ENCODE measurements at places on chromosomes 4 and X.

- DNase-seq: no peak
Observed at GRCh38 chr4:74189331-74190043, 31.6 kb downstream of the MTHFD2L start.

GRCh38 chrX:52865343-52865998 is 2.4 kb downstream of the XAGE3 start:
- DNase-seq: no peak

- DNase-seq: no peak
Observed at GRCh38 chrX:133834771-133835170, 150.6 kb downstream of the GPC3 start.

- DNase-seq: no peak
Observed at GRCh38 chrX:119045884-119046283, 26.9 kb upstream of the CT47C1 start.

DNA sequence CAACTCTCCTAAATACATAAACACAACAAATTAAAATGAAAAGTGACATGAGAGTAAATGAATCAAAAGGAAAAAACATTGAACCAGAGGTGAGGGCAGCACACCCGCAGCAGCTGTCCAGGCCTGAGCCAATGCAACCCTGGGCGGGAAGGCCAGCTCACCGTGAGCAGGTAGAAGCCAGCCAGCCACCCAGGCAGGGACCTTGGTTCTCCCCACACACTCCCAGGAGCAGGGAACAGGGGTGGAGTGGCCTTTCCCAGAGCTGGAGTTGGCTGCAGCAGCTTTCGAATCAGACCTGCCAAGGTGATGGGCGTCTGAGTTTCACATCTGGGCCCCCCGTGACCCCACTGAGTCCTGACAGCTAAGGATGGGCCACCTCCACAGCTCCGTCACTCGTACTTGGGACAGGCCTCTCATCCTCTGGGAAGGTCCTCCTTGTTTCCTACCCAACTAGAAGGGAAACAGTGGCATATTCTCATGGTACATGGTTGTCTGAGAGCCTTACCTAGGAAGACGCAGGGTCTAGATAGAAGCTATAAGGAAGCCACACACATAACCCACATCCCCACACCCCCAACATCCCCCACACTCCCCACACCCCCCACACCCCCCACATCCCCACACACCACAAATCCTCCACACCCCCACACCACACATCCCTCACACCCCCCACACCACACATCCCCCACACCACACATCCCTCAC is 172.2 kb downstream of the DCLK2 start:
- DNase-seq: no peak

DNA sequence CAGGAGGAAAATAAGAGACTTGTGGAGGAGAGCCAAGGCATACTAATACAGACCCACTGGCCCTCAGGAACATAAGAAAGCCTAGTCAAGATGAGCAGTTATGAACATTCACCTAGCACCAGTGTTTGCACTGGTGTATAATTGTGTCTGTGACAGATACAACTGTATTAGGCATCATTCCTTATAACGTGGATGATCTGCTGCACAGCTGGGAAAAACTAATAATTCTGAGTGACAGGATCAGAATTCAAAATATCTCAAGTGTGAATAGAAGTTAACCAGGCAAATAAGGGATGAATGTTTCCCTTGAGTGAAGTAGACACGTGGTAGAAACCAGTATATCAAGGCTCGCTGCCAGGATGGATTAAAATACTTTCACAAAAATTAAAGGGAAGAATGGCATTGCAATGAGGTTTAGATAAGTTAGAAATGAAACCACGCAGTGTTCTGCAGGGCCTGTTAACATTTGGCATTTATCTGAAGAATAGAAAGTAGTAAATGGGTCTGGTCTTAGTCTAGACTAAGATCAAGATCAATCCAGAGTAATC is 325.9 kb downstream of the EPHA5 start:
- no peak for DNase-seq

- no peak for DNase-seq
Observed at GRCh38 chrX:96373047-96373355, 311.6 kb upstream of the DIAPH2 start.

Data from activated CD4-positive, alpha-beta T cell treated with anti-CD3 and anti-CD28 coated beads, Interleukin-2, amount 50 U/mL, for 1 hour (primary cell).